ENCODE measurements at places on chromosomes 16 and 17. TPM values are rescaled to one million over a fixed set of nuclear protein-coding genes. Genes with fewer than 3 reads are reported as not detected.

The CCDC200 gene
- total RNA-seq: not detected

The CDH1 gene
- total RNA-seq: 0.28 TPM

The KCNJ18 gene
- not detected for total RNA-seq

The FADS6 gene
- total RNA-seq: not detected

DNA sequence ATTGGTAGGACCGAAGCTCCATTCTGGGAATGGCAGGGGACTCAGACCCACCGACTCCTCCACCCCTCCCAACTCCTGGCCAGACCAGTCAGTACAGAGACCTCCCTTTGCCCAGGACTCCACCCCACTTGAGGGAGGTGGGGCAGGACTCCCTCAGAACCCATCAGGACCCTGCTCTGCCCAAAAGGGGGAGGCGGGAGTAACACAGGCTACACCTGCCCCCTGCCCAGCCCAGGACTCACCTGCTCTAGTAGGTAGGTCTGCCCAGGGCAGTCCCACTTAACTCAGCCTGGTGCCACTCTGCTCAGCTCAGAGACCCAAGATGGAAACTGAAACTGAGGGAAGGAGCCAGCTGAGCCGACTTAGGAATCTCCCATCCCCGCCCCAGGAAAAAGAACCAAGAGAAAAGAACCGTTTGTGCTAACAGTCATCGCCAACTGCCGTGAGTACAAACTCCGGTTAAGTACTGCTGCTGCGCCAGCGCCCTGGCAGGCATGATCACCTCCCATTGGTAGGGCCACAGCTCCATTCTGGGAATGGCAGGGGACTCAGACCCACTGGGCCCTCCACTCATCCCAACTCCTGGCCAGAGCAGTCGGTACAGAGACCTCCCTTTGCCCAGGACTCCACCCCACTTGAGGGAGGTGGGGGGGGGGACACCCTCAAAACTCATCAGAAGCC, 503 bp downstream of the DHX58 start:
- no peak for DNase-seq

GRCh38 chr16:55155815-55156214, 168.2 kb upstream of the IRX6 start:
- DNase-seq: no peak

- no peak for DNase-seq
These were observed 289.4 kb upstream of the EEF2KMT start for GRCh38 chr16:5386989-5387388.

- DNase-seq: no peak
These were observed 13.6 kb downstream of the DHODH start for GRCh38 chr16:72022127-72022526.
